Lower lobe of right lung (tissue), 2 donors: ENCODE measurements at places on chromosomes 7 and 10. TPM values are rescaled to one million over a fixed set of nuclear protein-coding genes. Genes with fewer than 3 reads are reported as not detected.

- H3K27ac ChIP-seq: no peak overlapping the region
- DNase-seq: no peak
- H3K4me1 ChIP-seq: peaks cover 5% of the 10 kb centered on the region
- no peaks in the 10 kb centered on the region for H3K36me3 ChIP-seq
These were observed 151.5 kb upstream of the FAM3C start for GRCh38 chr7:121547544-121548092.

- no peak for DNase-seq
- H3K36me3 ChIP-seq: no peaks in the 10 kb centered on the region
- H3K27me3 ChIP-seq: no peaks in the 10 kb centered on the region
- H3K27ac ChIP-seq: no peak overlapping the region
These were observed 106.1 kb upstream of the SLC13A1 start for GRCh38 chr7:123305840-123306375.

- DNase-seq: no peak
- no peak overlapping the region for H3K27ac ChIP-seq
- H3K4me3 ChIP-seq: no peak overlapping the region
These were observed 49.8 kb downstream of the PODXL start for GRCh38 chr7:131506597-131506996.

DNA sequence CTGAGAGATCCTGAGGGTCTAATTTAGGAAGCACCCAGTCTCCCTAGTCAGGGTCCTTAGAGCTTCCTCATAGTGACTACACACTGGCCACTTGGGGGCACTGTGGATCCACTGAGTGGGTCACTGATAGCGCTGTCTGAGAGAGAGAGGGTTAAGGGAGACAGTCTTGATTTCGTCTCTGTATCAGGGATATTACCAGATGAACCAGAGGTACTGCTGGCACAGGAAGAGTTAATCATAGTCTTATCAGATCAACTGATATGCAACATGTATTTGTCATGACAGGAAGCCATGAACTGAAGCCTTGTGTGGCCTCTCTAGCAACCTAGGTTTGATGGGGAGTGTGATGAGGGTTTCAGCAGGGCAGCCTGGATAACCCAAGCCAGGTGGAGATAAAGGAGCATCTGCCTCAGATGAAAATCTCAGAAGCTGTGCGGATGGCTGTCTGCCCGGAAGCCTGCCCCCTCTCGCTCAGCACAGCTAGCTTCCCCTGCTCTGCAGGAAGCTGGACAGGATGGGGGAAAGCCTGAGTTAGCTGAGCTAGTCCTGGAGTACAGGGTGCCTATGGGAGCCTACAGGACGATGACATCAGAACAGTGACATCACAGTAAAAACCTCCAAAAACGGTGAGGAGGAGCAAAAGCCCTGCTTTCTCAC, 214.0 kb upstream of the PRSS1 start:
- no peak overlapping the region for H3K4me3 ChIP-seq
- H3K36me3 ChIP-seq: no peaks in the 10 kb centered on the region
- DNase-seq: no peak
- no peaks in the 10 kb centered on the region for H3K4me1 ChIP-seq

DNA sequence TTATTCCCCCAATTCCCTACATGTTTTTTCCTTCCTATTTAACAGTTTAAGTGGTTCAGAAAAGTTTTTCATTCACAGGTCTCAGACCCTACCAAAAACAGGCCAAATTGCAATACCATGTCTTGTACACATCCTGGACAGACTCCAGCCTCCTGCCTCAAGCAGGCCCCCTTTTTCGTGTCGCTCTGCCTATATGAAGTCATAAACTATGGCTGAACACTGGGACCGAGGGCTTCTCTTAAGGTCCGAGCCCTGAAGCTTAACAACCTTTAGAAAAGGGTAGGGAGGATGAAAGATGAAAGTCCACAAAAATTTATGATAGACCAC, 1.4 kb downstream of the FBXW4 start:
- H3K4me3 ChIP-seq: peak overlapping the region; percentile 89
- peak overlapping the region; percentile 96 for H3K27ac ChIP-seq
- H3K27me3 ChIP-seq: no peaks in the 10 kb centered on the region
- H3K4me1 ChIP-seq: peaks cover 56% of the 10 kb centered on the region
- no peaks in the 10 kb centered on the region for H3K36me3 ChIP-seq
- no peak for DNase-seq

DNA sequence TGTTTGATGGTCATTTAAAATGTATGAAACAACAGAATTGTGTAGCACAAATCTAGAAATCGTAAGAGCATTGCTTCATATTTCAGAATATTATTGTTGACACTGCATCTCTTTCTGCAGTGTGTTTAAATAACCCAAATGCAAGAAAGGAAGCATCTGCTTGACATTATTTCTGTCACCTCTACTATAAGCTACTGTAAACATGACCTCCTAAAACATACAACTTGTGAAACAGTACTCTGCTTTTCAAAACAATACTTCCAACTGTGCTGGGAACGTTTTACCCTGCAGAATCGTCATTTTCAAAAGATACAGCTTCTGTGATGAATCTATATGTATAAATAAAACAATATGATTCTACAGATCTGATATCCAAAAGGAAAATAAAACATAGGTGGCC, 82.0 kb downstream of the RNF133 start:
- no peaks in the 10 kb centered on the region for H3K36me3 ChIP-seq
- H3K27me3 ChIP-seq: no peaks in the 10 kb centered on the region
- DNase-seq: no peak
- no peaks in the 10 kb centered on the region for H3K4me1 ChIP-seq
- no peak overlapping the region for H3K4me3 ChIP-seq
- no peak overlapping the region for H3K27ac ChIP-seq

GRCh38 chr10:43960981-43961380, 312.3 kb upstream of the ZNF32 start:
- H3K27me3 ChIP-seq: no peaks in the 10 kb centered on the region
- H3K4me1 ChIP-seq: peaks cover 21% of the 10 kb centered on the region
- H3K27ac ChIP-seq: no peak overlapping the region

Gene NPSR1
- not detected for total RNA-seq

Gene DNAH11
- total RNA-seq: 8.9 TPM

Gene ZNF33B
- total RNA-seq: 33.5 TPM
